Stimulated activated CD4-positive, alpha-beta T cell treated with anti-CD3 and anti-CD28 coated beads, Interleukin-2, amount 100 ng/mL, for 48 hours (primary cell): ENCODE measurements at places on chromosomes 1 and 21.

- no peak for DNase-seq
Observed at GRCh38 chr1:100769906-100770646, 50.5 kb downstream of the VCAM1 start.

DNA sequence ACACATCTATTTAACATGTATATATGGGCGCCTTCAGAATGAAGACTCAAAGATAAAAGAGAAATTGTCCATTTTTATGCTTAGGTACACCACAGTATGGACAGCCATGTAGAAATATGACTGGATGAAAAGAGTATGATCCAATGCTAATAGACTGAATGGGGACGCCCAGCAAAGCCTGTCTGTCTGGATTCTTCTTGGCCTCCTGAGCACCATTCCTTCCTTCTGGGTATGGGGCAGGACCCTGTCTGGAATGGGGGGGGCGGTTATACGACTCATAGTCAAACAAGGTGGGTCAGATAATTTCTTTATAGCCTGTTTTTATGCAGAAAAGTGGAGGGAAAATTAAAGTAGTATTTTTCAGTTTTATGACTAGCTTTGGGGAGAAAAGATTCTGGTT lies 81.2 kb upstream of the ABCD3 start:
- DNase-seq, result no peak

- peak; percentile 77 for DNase-seq
Observed at GRCh38 chr1:202235856-202236837, 42.5 kb downstream of the LGR6 start.

DNA sequence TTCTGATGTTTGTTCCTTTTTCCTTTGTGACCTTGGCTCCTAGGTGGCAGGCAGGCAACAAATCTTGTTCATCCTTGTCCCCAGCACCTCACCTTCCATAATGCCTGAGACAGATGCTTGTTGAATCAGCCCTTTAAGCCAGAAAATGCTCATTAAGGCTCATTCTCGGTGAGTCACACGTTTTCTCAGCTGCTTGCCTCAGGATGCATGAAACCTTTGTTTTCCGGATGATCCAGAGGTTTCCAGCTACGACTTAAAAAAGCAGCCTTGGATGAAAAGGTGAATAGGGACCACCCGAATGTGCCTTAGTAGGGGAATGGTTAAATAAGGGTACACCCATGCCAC lies 4.6 kb upstream of the ATP13A2 start:
- DNase-seq, result no peak

DNA sequence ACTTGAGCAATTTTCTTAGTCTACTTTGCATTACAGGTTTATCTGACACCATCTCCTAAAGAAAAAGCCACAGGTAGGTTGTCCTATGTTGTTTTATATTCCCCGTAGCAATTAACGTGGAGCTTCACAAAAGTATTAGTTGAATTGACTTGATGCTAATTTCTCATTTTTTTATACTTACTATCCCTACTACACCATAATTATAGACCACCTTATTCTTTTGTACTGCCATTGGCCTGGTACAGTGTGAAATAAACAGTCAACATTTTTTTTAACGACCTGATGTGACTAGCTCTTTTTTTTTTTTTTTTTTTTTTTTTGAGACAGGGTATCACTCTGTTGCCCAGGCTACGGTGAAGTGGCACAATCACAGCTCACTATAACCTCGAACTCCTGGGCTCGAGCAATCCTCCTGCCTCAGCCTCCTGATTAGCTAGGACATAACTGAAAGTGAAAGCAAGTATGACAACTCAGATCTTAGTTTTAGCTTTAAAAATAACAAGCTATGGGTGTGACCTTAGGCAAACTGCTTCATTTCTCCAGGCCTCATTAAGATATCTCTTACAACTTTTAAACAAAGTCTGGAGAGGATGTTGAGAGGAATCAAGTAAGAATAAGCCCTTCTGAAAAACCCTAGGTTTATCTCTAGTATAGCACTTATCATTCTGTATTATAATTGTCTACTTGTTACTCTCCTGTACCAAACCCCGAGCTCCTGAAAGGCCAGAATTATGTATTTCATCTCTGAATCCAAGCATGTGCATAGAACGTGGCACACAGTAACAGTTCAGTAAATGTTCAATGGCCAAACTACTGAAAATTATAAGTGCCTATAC lies 49.5 kb downstream of the LUZP1 start:
- DNase-seq, result no peak

GRCh38 chr1:83794384-83794783 lies 204.5 kb downstream of the TTLL7 start:
- no peak for DNase-seq

GRCh38 chr1:42807056-42807668 lies 9.8 kb upstream of the ERMAP start:
- DNase-seq, result no peak

DNA sequence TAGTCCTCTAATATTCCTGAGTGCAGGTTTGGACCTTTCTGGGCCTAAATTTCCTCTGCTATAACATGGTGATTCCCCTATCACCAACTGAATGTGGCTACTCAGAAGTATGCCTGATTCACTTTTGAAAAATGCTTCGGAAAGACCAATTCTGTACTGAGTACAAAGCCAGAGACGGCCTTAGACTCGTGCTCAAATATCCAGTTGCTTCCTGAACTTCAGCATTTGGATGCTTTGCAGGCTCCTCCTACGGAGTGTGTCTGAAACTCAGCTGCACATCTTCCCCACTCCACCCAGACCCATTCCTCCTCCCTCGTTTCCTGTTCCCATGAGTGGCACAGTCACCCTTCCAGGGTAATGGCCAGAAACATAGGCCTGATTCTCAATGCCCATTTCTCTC lies 98.4 kb upstream of the GADD45A start:
- no peak for DNase-seq

- DNase-seq, result no peak
Observed at GRCh38 chr1:200038981-200039848, 11.7 kb downstream of the NR5A2 start.

- peak; percentile 49 for DNase-seq
Observed at GRCh38 chr1:228459091-228459993, 27.8 kb upstream of the RNF187 start.

DNA sequence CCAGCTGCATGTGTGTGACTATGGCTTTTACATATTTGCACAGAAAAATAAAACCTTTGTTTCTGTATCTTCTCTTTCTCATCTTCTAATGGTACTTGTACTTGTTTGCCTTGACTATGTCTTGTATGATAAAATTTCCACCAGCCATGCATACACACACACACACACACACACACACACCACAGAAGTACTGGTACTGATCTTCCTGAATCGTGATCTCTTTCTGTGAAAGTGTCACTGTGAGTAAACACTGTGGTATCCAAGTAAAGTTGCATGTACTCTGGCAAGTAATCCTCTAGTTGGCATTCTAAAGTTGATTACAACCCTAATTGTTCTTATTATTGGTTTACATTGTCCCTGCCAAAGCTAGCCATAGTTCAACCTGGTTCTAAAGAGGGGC lies 176.7 kb downstream of the CRB1 start:
- DNase-seq, result no peak

- DNase-seq, result no peak
Observed at GRCh38 chr1:27036718-27037117, 24.1 kb upstream of the TENT5B start.

DNA sequence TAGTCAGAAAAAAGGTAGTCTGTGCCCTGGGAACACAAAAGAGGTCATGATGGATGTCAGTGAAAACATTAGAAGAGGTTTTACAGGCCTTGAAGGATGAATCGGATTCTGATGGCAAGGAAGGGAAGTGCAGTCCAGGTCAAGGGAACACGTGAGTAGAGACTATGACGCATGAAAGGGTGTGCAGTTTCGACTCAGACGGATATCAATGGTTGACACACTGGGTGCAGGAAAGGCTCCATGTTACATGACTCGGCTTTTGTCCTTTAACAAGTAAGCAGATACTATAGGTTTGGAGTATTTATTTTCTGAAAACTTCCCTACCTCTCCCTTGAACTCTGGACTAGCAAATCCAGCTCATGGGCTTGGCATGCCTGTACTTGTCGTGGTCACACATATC lies 55.3 kb downstream of the SEC16B start:
- no peak for DNase-seq

DNA sequence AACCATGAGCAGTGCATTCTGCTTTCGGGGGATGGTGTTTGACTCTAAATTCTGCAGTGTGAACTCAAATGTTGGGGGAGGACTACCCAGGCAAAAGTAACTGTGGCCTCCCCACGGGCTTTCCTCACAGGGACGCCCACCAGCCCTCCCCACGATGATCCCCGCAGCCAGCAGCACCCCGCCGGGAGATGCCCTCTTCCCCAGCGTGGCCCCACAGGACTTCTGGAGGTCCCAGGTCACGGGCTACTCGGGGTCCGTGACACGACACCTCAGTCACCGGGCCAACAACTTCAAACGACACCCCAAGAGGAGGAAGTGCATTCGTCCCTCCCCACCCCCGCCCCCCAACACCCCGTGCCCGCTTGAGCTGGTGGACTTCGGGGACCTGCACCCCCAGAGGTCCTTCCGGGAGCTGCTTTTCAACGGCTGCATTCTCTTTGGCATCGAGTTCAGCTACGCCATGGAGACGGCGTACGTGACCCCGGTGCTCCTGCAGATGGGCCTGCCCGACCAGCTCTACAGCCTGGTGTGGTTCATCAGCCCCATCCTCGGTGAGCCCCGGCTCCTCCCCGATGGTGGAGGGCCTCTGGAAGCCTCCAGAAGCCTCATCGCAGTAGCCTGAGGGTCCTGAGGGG lies 6.4 kb downstream of the SLC45A1 start:
- DNase-seq, result no peak
